ENCODE measurements at places on chromosomes 12 and 14.

DNA sequence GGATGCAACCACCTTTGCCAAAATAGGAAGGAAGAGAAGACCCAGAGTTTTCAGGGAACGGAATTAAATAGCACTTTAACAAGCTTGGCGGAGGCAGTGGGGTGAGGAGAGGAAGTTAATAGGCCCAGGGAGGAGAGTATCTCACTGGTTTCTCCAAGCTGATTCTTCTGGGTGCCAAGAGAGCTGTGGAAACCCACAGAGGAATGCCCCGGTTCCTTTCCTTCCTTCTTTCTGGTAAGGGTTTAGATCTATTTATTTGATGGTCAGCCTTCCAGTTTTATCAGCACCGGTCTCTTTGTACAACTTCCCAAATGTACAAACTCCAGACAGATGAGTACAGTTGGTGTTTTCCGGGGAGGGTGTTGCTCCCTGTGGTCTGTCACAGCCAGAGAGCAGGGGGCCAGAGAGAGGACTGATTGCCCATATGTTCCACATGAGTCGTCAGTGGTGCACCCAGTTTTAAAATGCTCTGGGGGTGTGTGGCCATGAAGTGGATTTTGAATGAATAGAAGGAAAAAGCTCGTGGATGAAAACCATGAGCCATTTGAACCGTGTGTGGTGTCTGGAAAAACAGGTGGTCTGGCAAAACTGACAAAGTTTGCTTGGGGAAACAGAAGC, 26.6 kb downstream of the PRKCH start:
- ATAC-seq = peak; percentile 27

DNA sequence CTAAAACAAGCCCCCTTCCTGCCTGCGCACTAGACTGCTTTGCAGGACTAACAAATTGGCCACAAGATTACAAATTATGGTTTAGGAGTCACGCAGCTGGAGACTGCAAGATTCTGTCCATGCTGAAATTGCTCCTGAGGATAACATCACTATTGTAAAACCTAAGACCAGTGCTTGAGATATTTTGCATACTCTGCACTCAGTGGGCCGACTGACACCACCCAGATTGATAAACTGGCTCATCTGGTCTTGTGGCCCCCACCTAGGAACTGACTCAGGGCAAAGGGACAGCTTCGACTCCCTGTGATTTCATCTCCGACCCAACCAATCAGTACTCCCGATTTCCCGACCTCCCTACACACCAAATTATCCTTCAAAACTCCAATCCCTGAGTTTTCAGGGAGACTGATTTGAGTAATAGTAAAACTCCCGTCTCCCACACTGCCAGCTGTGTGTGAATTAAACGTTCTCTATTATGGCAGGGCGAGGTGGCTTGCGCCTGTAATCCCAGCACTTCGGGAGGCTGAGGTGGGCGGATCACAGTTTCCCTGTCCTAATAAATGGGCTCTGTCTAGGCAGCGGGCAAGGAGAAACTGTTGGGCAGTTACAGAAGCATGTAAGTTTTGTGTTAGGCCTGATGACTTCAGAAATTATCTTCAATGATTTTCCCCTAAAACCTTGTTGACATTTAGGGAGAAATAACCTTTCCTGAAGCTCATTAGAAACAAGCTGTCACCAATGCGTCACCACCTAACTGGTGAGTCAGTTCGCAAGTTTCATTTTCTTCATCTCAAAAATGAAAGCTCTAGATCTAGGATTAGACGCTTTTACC, 5.3 kb upstream of the UBC start:
- ATAC-seq = peak; percentile 19

DNA sequence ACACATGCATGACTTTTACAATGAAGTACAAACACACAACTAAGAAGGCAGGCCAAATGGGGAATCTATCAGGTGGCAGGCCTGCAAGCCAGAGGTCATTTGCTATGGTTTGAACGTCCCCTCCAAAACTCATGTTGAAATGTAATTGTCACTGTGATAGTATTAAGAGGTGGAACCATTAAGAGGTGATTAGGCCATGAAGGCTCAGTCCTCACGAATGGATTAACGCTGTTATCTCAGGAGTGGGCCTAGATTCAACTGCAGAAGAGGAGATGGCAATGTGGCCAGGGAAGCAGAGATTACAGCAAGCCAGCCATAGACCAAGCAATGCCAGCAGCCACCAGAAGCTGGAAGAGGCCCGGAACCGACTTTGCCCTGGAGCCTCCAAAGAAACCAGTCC, 13.5 kb upstream of the ACTR6 start:
- no peak for ATAC-seq

DNA sequence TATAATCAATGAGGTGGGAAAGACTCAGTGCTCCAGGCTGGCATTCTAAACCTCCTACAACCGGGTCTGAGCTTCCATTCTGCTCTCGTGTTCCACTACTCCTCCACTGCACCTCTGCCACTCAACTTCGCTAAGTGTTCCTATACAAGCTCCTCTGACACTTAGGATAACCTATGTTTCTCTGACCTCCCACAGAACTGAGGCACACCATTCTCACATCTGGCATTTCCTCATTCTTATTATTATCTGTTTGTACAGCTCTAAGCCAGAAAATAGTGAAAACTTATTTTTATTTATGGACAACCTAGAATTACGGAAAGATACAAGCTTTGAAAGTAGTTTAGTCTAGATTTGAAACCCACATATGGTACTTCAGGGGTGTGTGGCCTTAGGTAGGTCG, 127.0 kb downstream of the MED13L start:
- no peak for ATAC-seq

DNA sequence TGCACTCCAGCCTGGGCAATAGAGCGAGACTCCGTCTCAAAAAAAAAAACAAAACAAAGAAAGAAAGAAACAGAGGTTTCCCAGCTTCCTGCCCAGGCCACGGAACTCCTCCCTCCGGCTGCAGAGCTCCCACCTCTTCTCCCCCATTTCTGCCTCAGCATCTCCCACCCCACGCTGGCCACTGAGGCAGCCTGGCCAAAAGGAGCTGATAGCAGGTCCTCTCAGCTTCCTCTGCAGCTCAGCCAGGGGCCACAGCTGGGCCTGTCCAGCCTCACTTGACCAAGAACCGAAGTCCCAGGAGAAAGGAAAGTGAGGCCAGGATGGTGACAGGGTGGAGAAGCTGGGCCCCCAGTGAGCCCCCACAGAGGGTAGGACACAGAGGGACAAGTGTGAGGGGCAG, 33.4 kb upstream of the CD9 start:
- no peak for ATAC-seq

DNA sequence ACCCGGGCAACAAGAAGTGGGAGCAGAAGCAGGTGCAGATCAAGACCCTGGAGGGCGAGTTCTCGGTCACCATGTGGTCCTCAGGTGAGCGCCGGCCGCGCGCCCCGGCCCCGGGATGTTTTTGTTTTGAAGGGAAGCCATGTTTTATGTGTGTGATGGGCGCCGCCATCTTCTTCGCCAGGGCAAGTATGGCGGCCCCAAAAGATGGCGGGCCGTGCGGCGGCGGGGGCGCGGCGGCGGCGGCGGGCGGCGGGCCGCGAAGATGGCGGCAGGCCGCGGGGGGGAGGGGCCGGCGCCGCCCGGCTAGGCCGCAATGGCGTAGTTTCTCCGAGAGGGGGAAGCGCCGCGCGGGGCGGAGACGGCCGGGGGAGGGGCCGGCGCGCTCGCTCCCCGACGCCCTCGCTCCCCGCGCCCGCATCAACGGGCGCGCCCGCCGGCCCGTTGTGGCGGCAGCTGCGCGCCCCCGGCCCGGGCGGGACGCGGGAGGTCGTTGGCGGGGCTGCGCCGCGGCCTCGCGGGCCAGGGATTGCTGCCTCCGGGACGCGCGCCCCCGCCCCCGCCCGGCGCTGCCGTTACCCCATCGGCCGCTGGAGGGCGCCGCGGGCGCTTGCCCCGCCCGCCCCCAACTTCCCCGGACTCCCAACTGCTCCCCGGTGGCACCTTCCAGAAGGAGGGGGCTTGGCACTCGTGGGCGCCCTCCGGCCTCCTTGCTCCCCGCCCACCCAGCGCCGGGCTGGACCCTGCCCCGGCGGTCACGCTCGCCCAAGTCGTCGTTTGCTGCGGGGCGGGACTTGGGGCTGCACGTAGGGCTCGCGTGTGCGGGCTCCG, 1.1 kb downstream of the YY1 start:
- peak; percentile 36 for ATAC-seq

GRCh38 chr12:29547864-29548263, 50.4 kb upstream of the OVCH1 start:
- ATAC-seq = no peak

GRCh38 chr14:89167705-89168104, 249.3 kb downstream of the FOXN3 start:
- no peak for ATAC-seq

DNA sequence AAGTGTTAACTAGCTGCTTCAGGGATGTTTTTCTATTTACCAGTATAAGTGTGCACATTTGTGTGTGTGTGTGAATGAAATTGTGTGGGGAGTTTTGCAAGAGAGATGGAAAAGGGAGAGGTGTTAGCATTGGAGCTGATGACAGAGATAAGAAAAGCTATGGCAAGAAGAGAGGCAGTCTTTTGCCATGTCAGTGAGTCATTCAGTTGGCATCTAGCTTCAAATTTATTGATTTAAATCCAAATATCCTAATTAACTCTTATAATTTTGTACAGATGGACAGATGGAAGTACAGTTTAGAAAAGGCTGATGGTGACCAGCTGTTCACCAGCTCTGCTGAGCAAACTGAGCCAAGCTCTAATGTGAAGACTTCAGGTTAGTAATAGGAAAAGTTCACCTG, 3.3 kb upstream of the BHLHE41 start:
- no peak for ATAC-seq

GRCh38 chr12:26748741-26749431, 84.1 kb downstream of the ITPR2 start:
- ATAC-seq = peak; percentile 82

DNA sequence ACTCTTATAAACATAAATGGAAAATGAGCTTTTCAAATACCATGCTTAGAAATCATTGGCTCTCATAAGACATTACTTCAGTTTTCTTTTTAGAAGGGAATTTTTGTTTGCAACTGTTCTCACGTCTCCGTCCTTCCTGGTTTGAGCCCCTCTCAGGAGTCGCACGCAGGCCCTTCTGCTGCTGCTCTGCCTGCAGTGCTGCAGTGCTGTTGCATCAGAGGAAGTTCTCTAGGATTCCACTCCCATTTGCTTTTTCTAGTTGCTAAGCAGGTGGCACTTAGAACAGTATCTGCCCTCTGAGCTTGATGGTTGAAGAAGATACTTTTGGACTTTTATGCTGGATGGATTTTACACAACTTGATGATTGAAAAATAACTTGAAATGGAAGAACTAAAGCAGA, 70.8 kb downstream of the SCN8A start:
- ATAC-seq = no peak

GRCh38 chr12:1510056-1510812, 84.1 kb downstream of the FBXL14 start:
- ATAC-seq = no peak

DNA sequence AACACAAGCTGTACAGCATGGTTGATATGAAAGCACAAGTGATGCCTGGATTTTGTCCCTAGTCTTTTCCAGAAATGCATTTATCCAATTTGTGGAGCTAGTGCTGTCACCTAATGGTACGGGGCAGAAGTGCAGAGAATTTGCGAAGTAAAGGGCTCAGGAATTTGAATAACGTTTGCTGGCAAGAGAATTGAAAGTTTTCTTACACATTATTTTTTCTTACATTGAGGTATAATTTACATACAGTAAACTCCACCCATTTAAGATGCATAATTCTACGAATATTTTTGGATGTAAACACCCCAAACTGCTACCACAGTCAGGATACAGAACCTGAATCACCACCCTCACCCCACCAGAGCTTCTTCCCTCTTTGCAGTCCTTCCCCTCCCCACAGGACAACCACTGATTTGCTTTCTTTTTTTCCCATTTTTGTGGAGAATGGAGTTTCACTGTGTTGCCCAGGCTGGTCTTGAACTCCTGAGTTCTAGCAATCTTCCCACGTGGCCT, 3.5 kb downstream of the AICDA start:
- ATAC-seq = no peak

DNA sequence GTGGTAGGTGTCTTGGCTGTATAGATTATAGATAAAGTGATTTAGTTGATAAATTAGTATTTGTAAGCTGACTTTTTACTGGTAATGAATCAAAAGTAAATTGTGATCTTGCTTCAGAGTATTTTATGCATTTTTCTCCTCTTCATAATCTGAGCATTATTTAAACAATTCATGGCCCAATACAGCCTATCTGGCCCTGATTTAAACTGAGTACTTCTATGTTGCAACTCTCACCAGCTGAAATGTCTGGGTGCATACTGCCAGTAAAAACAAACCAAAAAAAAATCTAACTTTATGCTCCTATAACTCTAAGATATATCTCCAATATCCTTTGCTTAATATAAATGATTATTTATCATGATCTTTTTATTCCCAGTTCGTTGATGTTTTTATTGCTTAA, 86.6 kb downstream of the MIA2 start:
- ATAC-seq = no peak

DNA sequence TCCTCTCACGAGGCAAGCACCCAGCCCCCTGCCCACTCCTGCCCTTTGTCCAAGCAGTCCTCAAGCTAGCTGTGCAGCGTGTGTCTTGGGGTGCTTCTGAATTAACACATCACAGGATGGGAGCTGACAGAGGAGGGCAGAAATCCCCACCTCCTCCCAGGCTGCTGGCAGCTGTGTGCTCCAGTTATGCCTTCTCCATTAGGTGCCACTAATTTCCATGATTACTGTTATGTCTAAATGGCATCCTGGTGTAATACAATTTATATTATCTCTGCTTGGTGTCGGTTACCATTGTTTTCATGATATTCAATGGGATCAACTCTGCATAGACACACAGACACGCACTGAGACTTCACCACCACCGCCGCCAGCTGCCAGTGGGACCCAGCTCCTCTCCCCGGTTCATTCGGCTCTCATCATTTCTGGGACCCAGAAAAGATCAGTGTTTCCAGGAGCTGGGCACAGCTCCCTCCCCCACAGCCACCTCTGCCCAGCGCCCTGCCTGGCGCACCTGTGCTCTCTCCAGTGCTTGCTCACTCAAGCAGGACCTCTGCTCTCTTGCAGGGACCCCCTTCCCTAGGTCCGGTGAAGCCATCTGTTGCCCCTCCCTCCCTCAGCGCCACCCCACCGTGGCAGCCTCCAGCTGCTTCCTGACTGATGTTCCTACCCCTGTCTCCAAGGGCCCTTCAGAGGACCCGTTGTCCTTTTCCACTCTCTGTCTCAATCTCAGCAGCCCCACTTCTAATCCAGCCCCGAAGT, 167.5 kb upstream of the FKBP4 start:
- ATAC-seq = no peak

DNA sequence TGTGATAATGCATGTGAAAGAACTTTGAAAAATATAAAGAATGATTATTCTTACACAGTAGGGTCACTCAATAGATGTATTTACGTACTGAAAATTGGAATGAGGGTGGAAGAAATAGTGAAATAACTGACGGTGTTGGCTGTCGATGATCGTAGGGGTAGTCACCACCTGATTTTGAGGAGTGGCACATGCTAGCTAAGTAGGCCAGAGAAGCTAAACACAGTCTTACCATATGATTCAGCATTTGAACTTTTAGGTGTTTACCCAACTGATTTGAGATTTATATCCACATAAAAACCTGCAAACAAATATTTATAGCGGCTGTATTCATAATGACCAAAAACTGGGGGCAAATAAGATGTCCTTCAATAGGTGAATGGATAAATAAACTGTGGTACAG, 47.6 kb upstream of the HIF1A start:
- ATAC-seq = no peak
